IPS DF 6.9 (cell line): ENCODE measurements at places on chromosomes 2 and 18.

DNA sequence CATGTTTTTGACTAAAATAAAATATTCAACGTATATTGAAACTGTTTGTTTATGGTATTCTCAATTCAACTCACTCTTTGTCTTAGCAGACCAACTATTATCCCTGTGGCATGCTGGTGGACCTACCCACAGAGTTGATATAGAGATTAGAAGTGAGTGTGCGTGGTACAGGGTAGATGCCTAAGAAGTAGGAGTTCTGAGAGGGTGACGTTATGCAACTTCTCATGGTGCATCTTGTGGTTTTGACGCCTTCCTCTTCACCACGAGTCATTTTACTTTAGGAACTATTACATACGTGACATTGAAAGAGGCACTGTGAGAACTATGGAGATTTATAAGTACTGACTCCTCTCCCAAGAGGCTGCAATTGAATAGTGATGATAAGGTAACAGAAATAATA lies 26.6 kb upstream of the NAPG start:
- no peak for DNase-seq

DNA sequence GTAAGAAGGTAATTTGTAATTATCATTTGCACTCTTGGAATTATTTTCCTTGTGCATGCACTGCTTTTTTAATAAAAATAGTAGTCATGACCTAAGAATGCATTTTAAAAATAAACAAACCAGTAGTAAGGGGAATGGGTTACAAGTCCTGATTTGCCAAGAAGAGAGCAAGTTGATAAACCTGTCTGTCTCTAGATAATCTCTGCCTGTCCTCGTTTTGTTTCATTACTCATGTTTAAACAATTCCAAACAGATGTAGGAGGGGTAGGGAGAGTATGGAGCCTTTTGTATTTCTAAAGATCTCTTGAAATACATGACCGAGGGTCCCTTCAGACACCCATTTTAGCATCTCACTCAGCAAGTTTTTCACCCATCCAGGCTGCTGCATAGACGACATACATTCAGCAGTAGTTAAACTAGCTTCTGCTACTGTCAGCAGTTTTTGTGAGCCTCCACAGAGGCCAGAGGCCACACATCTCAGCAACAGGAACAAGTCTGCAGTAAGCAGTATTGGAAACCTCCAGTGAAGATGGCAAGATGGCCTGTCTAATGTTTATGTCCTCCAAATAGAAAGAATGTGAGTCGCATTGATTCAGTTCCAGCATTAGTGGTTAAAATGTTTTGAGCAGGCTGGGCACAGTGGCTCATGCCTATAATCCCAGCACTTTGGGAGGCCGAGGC lies 2.3 kb upstream of the EXOC6B start:
- no peak for DNase-seq

DNA sequence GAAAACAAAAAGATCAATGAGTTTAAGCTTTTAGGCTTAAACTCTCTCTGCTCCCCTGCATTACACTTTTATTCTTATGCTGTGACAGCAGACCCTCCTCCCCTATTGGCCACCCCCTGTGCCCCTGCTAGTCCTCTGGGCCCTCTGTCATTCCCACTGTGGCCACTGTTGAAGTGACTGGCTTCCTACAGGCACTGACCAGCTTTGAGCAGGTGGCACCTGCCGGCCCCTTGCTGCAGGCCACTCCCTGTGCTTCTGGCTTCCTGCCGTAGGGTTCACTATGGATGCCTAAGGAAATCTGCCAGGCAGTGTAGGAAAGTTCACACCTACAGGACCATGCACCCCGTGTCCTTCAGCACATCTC lies 156.5 kb upstream of the L3MBTL4 start:
- no peak for DNase-seq

GRCh38 chr2:127424598-127425520 lies 6.6 kb downstream of the PROC start:
- DNase-seq: no peak
